ENCODE measurements at places on chromosomes 3 and 15. TPM values are rescaled to one million over a fixed set of nuclear protein-coding genes. Genes with fewer than 3 reads are reported as not detected.

Gene TTLL13
- not detected for total RNA-seq

Gene MEX3B
- total RNA-seq: 1.9 TPM

Gene TF
- 0.90 TPM for total RNA-seq

Gene CFAP100
- not detected for total RNA-seq

Gene C3orf49
- not detected for total RNA-seq

Gene GOLGA6D
- not detected for total RNA-seq

Gene LMAN1L
- total RNA-seq: not detected

Gene TMCO5A
- not detected for total RNA-seq

Gene CAMK2N2
- 10.5 TPM for total RNA-seq

Gene CCRL2
- 3.7 TPM for total RNA-seq

Gene CCDC191
- 0.11 TPM for total RNA-seq

Gene VWA5B2
- not detected for total RNA-seq

Gene UCN2
- 20.4 TPM for total RNA-seq

Gene PRTG
- 3.3 TPM for total RNA-seq

Gene CYP8B1
- not detected for total RNA-seq

Gene KBTBD8
- total RNA-seq: 4.2 TPM

Gene MESP2
- total RNA-seq: not detected

Gene ZDHHC19
- not detected for total RNA-seq

Gene KLHL6
- not detected for total RNA-seq

Gene SAXO2
- 0.35 TPM for total RNA-seq

Gene OR5H15
- not detected for total RNA-seq

Gene HTD2
- 10.1 TPM for total RNA-seq

Gene ISL2
- total RNA-seq: 0.57 TPM

Gene GPR160
- total RNA-seq: 2.8 TPM

Gene RTP1
- not detected for total RNA-seq

Gene ATP8B4
- total RNA-seq: 0.60 TPM

Data from HT1080 (cell line).